Thoracic aorta (tissue), 2 donors: ENCODE measurements at places on chromosomes 2 and 18.

GRCh38 chr2:14424478-14425390, 207.8 kb upstream of the LRATD1 start:
- DNase-seq = no peak
- H3K4me1 ChIP-seq = no peaks in the 10 kb centered on the region
- H3K27ac ChIP-seq = no peak overlapping the region

DNA sequence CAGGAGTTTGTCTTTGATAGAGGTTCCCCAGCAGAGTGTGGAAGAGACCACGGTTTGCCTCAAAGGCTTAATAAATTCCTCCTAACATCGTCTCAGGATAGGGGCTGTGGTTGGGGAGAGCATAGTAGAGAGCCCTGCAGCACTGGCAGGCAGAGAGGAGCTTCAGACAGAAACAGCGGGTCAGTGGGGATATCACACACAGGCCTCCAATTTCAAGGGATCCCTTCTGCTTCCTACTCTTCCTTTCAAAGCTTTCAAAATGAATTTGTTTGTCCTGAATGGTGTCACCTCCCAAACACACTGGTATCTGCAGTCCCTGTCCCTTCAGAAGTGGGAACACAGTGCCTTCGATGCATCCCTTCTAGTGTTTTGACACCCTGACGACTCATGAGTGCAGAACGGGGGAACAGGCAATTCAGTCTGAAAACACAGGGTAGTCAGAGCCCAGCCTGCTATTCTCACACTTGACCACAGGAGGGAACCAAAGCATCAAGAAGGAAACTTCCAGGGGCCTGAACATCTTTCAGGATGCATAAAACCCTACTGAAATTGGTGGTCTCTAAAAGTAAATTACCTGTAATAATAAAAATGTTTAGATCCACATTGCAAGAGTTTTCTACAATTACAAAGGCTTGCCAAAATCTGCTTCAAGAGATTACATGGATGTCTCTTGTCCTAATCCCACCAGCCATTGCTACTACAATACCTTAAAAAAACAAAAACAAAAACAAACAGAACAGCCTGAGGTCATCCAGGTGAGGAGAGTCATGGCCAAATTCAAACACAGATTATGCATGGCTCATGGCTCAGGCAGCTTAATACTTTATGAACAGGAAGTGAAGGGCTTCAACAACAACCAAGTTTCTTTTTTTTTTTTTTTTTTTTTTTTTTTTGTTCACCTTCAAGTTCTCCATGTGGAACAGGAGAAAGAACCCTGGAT, 49.8 kb downstream of the SLC14A2 start:
- peaks cover 29% of the 10 kb centered on the region for H3K4me1 ChIP-seq
- no peaks in the 10 kb centered on the region for H3K27me3 ChIP-seq
- H3K36me3 ChIP-seq = no peaks in the 10 kb centered on the region
- peak; percentile 25 for DNase-seq
- H3K27ac ChIP-seq = no peak overlapping the region

DNA sequence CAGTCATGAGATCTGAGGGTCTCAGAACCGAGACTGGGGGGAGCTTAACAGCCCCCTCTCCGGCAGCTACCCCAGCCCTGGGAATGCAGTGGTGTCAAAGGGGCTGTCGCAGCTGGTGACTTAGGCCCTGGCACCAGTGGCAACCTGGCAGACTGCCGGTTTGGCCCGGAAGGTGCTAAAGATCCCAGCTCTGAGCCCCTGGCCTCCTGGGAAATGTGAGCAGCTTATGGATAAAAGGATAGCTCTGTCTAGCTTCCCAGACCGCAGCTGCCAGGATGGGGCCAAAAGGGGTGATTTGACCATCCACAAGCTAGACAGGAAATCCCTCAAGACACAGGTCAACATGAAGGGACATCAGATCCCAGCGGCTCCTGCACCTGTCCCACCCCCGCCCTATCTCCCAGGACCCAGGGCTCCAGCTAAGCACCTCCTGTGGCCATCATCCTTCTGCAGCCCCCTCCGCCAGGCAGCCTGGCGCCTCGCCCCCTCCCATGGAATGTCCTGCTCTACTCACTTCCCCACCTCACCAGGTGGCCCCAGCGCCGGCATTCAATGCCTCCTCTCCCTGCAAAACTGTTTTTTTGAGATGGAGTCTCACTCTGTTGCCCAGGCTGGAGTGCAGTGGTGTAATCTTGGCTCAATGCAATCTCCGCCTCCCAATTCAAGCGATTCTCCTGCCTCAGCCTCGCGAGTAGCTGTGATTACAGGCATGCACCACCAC, 33.2 kb upstream of the EFHD1 start:
- H3K27ac ChIP-seq = no peak overlapping the region
- no peaks in the 10 kb centered on the region for H3K4me1 ChIP-seq
- H3K36me3 ChIP-seq = no peaks in the 10 kb centered on the region
- H3K4me3 ChIP-seq = no peak overlapping the region

- H3K4me3 ChIP-seq = no peak overlapping the region
- peaks cover 8% of the 10 kb centered on the region for H3K4me1 ChIP-seq
- no peak overlapping the region for H3K27ac ChIP-seq
- no peaks in the 10 kb centered on the region for H3K27me3 ChIP-seq
Observed at GRCh38 chr2:62187246-62187645, 8.7 kb upstream of the B3GNT2 start.

- peaks cover 10% of the 10 kb centered on the region for H3K4me1 ChIP-seq
- no peaks in the 10 kb centered on the region for H3K27me3 ChIP-seq
- H3K4me3 ChIP-seq = no peak overlapping the region
Observed at GRCh38 chr2:138090330-138090729, 126.1 kb downstream of the HNMT start.

DNA sequence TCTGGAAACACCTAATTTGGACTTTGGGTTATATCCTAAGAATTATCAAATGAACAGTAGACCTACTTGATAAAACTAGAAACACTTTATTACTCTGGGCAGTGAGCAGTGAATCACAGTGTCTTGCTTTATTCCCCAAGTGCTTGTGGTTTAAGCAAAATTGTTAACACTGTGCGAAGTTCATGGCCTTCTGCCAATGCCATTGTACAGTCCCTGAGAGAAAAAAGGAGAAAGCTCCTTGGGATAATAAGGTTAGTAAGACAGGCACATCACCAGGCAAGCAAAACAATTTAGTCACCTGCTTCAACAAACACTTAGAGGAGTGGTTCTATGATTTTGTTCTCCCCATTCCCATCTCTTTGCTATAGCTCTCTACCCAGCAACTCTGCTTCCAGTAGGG, 39.8 kb downstream of the ADCYAP1 start:
- no peak overlapping the region for H3K4me3 ChIP-seq
- DNase-seq = no peak
- H3K36me3 ChIP-seq = no peaks in the 10 kb centered on the region
- no peaks in the 10 kb centered on the region for H3K27me3 ChIP-seq
